Erythroblast (primary cell): ENCODE measurements at places on chromosomes 7 and 10.

DNA sequence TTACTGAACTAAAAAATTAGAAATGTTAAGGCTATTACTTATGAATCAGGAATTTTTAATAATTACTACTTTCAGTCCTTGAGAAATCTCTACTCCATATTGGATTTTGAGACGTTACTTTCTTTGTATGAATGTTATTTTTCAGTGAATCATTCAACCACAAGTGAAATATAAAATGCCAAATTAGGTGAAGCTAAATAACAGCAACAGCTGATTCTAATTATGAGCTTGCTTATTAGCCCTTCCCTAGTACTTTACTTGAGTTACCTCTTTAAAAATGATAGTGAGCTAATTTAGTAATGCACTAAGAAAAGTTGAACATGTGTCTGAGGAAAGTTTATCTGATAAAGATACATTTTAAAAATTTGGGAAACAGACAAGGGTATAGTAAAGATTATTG lies 51.4 kb downstream of the PCGF5 start:
- DNase-seq, result no peak

- no peak for DNase-seq
These were observed 255.7 kb downstream of the TNS3 start for GRCh38 chr7:47326220-47326619.

DNA sequence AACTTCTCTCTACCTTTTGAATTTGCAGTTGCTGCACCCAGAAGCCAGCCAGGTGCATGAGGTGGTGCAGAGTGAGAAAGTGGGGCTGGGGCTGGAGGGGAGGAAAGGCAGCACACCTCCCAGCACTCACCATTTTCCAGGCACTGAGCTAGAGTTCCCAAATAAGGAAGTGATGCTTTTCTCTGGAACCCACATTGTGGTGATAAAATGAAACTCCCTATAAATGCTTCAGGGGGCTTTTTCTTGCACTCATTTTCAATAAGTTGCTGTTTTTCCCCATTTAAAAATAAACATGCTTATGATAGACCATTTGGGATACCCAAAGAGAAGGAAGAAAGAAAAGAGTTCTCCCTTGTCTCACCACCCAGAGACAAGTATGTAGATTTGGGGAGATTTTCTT lies 42.8 kb upstream of the TNS3 start:
- DNase-seq, result no peak

- DNase-seq, result no peak
These were observed 291.3 kb downstream of the POU6F2 start for GRCh38 chr7:39269034-39269433.

DNA sequence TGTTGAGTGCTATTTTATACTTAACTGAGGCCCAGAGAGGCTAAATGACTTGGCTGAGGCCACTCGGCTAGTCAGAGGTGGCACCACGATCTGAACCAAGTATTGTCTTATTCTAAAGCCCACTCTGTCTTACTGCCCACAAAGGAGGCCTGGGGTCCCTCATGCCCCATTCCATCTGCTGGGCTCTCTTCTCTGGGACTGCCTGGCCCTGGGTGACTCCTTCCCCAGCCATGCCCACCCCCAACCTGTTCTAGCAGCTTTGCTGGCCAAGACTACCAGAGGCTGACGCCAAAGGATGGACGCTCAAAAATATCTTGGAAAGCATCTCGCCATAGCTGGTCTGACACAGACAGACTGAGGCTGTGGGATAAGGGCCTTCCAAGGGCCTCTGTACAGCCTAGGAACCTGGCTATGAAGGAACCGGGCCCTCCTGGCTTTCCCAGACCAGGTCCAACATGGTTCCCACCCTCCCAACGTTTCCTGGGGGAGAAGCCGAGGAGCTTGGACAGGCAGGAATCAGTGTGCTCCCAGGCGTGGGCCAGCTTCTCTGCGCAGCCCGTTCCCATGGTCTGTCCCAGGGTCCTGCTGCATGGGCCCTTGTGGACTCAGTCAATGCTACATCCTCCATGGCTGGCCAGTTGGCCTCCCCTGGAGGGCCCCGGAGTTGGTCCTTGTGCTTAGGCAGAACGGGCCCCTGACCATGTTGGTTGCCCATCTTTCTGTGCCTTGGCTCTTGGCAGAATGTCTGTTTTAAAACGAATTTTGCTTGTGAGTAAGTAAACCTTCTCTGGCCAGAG lies 11.7 kb downstream of the HSPA12A start:
- DNase-seq, result no peak

- no peak for DNase-seq
These were observed 73.4 kb downstream of the CFAP46 start for GRCh38 chr10:132868995-132869394.

DNA sequence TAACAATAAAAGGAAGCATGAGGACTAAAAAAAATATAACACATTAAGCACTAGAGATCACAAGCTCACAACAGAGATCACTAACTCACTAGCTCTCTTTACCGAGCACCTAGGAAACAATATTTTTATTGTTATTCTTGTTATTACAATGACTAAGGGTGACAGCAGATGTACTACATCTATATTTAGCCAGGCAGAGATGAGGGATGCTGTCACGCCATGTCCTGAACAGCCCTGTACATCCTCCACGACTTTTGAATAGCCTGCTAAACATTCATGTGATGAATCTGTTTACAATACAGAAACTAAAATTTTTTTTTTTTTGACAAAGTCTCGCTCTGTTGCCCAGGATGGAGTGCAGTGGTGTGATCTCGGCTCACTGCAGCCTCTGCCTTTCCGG lies 22.7 kb downstream of the FAM133B start:
- DNase-seq, result no peak

DNA sequence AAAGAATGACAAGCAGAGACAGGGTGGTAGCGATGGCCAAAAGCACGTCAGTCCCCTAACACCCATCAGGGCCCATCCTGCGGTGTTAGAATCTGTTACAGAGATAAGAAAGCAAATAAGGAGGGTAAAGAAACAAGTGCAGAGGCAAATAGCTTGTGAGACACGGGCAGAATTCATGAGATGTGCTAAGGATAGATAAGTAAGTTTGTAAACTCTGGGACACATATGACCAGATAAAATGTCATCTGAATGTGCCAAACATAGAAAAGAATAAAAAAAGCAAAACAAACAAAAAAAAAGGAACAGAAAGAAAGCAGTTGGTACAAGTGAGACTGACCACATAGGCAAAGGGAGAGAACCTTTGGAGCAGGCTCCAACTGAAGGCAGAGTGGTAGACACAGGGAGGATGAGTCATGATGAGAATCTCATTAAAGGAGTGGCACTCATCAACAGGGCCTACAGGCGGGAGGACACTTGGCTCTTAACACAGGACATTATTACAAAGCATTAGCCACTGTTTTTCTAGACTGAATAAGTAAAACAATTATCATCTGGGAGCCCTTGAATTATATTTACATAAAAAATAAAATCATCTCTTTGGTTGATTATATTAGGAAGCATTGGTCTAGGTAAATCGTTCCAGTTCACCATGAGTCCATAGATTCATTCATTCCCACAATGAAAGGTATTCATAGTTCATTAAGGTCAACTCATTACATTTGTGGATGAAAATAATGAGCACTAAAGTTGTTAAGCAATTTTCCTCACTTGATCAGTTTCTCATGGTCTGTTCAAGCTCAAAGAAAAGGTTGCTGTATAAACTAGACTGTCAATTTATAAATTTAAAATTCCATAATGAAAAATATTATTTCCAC lies 21.5 kb upstream of the EPHB6 start:
- DNase-seq, result peak; percentile 86

DNA sequence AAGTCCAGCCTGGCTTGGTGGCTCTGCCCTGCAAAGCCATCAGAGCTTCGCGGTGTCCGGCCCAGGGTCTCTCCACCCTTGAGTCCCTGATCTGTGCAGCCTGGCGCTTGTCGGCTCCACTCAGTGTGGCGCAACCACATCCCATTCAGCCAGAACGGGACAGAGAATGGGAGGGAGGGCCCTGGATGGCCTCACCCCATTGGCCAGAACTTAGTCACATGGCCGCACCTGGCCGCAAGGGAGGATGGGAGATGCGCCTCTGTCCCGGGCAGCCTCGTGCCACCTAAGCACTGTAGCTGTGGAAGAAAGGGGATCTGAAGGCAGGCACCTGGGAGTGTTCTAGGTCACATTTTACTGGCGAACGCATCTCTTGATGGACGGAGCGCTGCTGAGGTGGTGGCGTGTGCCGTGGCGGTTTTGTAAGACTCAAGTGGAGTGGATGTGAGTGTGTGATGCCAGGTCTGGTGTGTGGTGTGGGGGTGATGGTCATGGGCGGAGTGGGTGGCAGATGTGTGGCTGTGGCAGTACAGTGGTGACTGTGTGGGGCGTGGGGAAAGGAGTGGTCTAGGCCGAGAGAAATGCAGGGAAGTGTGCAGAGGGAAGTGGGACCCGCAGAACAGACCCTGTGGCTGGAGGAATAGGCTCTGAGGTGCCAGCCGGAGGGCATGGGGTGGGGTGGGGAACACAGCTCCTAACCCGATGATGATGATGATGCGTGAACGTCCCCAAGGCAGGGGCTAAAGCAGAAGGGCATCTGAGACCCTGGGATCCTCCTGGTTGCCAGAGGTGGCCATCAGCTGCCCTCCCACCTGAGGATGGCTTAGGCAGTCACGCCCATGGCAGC lies 19.0 kb downstream of the CLEC2L start:
- DNase-seq, result no peak

DNA sequence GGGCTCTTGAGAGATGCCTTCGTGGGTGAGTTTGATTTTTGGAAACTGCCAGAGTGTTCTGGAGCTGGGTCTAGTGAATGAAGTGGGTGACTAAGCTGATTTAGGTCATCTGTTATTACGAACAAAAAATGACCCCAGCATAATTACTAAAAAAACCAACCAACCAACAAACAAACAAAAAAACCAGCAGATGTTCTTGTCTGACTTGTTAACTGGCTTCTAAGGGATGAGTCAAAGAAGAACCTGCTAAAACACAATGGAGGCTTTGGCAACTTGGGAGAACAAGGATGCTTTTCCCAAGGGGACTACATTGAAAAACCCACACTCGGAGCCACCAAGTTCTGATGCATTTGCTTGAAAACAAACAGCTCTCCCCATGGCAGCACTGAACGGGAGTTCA lies 11.5 kb downstream of the TACR2 start:
- no peak for DNase-seq

DNA sequence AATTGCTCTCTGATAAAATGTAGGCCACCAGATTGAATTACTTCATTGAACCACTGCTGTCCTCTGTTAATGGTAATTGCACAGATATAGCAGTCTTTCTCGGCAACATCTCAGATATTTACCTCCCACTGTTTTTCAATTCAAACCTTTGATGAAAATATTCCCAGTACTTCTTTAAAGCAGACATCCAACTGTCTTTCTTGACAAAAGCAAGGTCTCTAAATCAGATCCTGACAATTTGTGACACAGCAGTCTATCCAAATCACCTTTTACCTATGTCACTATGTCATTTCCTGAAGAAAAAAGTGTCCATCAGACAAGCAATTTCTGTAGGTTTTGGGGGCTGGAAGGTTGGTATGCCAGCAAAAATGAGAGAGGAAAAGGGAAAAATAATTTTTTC lies 555.7 kb downstream of the AUTS2 start:
- no peak for DNase-seq

- peak; percentile 75 for DNase-seq
These were observed 5.3 kb downstream of the GLRX3 start for GRCh38 chr10:130141460-130141859.

DNA sequence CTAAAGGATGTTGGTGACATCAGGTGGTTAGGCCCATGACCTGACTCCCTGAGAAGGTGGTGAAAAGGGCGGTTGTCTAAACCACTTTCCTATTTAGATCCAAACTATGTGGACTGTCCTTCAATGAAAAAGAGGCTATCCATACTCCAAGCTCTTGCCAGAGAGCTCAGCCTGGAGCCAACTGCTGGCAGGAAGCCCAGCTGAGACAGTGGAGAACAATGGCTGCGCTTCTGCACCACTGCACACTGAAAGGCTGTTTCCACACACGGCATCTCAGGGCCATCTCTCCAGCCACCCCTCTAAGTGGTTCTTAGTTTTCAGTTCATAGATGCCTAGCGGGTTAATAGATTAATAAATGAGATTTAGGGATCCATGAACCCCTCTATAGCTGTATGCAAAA lies 488.8 kb upstream of the ZMIZ1 start:
- no peak for DNase-seq

GRCh38 chr7:133919810-133920209 lies 207.3 kb upstream of the LRGUK start:
- no peak for DNase-seq

- DNase-seq, result no peak
These were observed 120.0 kb downstream of the PPP1R9A start for GRCh38 chr7:95027234-95027872.

- no peak for DNase-seq
These were observed 233.1 kb upstream of the TCF7L2 start for GRCh38 chr10:112716924-112717413.

- no peak for DNase-seq
These were observed 315.3 kb upstream of the KAT6B start for GRCh38 chr10:74511051-74511450.

- DNase-seq, result no peak
These were observed 215.6 kb downstream of the GPR37 start for GRCh38 chr7:124550036-124550435.

DNA sequence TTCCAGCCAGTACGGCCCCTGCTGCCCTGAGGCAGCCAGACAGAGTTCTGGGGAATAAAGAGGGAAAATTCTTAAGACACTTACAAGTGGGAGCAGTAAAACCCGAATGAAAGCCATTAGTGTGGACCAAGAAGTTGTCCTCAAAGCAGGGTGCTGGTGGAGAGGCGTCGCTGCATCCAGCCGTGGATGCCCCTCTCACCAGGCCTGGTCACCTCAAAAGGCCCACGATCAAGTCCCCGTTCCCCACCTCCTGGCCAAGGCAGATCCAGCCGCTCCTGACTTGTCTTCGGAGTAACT lies 656 bp downstream of the VSTM4 start:
- DNase-seq, result no peak
